Kidney capillary endothelial cell (primary cell): ENCODE measurements at places on chromosomes 3 and 15.

DNA sequence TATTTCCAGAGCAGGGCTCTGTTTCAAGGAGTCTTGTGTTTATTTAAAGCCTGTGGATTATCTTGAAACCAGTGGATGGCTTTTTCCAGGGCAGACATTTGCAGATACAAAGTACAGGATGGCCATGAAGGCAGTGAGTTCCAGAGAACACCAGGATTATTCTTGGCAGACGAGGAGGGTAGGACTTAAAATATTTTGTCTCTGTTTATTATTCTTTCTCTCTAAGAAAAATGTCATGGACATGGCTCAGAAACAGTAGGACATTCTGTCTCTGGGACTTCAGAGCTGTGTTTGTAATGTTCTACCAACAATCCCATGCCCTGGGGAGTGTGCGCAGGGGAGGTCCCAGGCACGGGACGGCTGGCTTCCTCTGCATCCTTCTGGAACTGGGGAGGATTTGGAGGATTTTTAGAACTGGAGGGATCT, 125.9 kb downstream of the ATP10A start:
- no peak for DNase-seq

DNA sequence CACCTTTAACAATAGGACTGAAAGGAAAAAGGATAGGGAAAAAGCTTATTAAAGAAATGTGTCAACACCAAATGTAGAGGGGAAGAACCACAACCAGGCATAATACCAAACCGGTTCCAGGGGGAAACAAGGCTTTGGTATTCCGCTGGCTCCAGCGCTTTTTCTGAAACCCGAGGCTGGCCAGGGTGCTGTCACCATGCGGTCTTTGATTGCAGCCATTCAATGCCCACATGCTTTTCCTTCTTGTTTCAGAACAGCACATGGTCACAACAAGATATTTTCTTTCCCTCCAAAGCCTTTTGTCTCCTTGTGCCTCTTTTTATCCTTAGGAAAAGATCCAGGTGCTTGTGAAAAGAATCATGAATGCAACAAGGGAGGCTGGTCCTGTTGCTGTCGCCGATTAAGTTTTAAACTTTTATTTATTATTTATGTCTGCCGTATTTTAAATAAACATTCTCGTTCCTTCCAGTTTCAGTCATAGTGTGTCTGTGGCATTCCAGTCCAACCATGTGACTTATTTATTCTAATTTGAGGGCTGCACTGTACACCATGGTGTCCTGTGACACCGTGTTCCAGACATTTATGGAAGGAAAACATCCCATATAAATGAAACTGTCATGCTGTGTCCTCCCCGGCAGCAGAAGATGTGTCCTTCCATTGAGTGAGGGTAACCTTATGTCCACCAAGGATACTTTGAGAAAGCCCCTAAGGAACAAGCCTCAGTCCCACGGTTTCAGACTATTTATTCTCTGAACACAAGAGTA, 41.1 kb downstream of the CCK start:
- DNase-seq = no peak

DNA sequence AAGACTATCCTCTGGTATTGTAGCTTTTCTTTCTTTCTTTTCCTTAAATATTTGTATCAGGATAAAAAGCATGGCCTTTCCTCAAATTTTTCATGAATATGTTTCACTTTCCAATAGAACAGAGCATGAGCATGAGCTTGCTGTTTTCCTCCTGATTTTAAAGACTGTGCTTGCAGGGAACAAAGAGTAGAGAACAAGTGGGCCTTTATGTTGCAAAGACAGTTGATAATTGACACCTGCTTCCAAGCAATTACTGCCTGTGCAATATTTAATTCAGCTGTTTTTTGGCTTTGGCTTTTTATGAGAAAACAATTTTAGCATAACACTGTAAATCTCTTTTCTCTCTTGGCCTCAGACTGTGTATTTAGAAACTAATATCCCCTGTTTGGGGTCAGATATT, 263.6 kb upstream of the AZI2 start:
- DNase-seq = no peak

DNA sequence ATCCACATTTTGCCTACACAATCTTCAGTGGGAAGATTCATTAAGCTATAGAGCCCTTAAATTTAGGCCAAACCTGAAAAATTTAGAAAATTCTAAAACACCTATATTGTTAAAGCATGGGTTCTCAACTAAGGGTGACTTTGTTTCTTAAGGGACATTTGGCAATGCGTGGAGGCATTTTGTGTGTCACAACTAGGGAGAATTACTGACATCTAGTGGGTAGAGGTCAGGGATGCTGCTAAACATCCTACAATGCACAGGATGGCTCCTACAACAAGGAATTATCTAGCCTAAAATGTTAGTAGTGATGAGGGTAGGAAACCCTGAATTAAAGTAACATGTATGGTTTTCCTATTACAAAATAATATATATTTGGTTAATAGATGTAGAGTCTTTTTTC, 55.8 kb downstream of the TBC1D5 start:
- DNase-seq = no peak
